ENCODE measurements at places on chromosomes 3 and 15.

DNA sequence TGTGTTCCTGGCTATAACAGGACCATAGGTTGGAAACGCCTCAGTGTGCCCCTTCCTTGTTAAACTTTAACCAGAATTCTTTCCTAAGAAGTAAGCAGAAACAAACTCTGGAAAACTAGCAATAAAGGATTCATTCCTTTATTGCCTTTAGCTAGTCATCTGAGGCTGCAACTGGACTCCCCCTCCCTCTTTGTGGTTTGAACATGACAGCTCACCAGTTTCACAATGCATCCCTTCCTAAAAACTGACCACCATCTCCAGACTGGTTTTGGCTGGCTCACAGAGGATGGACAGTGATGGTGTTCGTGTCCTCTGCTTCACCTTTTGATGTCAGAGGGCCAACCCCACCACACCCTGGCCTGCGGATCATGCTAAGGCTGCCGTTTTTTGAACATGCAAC is 27.9 kb upstream of the TGFBR2 start:
- DNase-seq, result no peak

DNA sequence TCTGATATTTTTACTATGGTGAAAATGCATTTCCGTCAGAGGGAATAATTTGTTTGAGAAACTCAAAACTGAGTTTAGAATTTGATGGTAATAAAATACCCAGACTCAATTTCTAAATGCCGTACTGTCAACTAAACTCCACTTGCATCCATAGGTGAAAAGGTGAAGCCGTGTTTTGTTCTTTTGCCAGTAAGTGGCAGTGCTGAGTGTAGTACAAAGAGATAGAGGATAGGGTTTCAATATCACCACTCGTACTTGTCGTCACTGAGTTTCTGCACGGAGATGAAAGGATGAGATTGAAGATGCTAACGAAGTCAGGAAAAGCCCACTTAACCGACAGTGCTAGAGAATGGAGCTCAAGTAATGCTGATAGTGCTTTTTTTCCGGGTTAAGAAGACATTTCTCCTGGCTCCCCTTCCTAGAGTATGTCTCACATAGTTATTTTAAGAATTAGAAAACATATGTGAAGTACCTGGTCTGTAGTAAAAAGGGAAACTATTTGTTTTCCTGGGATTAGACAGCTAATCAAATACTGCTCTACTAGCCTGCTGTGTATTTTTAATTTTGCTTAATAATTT is 345.1 kb downstream of the IL5RA start:
- no peak for DNase-seq

GRCh38 chr3:3802046-3802445 is 2.8 kb downstream of the LRRN1 start:
- no peak for DNase-seq

DNA sequence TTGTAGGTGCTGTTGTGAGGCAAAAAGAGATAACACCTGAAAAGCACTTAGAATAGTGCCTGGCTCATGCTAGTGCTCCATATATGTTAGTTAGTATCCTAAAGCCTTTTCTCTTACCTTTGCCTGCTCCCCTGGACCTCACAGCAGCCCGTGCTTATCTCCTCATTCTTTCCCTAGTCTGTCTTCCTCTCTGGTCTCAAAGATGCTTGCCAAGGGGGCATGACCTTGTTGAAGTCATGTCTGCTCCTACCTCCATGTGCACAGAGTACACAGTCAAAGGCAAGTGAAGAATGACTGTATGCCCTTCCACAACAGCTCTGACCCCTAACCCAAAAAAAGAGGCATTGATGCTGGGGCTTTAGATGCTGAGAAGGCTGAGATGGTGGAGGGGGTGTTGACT is 722 bp upstream of the CYP8B1 start:
- DNase-seq, result no peak

DNA sequence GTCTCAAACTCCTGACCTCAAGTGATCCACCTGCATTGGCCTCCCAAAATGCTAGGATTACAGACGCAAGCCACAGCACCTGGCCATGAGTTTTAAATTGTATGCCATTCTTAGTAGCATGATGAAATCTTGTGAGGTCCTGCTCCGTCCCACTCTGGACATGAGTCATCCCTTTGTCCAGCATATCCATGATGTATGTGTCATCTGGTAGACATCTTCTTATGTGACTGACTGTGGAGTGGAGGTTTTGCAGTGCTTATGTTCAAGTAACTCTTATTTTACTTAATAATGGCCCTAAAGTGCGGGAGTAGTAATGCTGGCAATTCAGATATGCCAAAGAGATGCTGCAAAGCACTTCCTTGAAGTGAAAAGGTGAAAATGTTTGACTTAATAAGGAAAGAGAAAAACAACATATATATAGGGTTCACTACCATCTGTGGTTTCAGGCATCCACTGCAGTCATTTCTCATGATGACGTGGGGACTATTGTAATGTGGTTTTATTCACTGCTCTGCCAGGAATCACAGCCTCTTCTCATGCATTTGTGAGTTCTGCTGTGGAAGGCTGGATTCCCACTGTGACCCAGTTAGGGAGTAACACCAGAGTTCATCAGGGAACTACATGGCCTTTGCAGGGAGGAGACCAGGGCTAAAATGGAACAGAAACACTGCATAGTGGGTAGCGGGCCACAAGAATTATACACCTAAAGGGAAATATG is 204.6 kb upstream of the STRIT1 start:
- no peak for DNase-seq

- no peak for DNase-seq
These were observed 105.3 kb upstream of the UBE3A start for GRCh38 chr15:25544076-25544475.

DNA sequence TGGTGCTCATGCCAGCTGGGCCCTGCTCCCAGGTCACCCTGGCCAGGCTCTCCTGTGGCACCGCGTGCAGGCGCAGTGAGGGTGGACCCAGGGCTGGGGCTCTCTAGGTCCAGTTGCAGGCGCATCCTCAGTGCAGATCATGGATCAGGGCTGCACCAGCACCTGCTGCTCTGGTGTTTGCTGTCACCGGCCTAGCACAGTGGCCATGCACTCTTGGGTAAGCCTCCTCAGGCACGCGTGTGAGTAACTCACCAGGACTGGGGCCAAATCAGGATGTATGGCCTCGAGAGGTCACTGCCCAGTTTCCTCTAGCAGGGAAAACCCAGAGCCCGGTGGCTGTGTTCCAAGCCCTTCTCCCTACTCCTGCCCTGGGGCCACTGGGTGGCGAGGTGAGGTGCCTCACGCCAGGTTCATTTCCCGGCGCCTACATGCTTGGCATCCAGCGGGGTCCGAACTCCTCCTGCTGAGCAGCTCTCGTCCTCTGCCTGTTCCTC is 45.5 kb upstream of the SLC41A3 start:
- no peak for DNase-seq

GRCh38 chr15:52261498-52262242 is 33.9 kb downstream of the MYO5C start:
- DNase-seq, result no peak

DNA sequence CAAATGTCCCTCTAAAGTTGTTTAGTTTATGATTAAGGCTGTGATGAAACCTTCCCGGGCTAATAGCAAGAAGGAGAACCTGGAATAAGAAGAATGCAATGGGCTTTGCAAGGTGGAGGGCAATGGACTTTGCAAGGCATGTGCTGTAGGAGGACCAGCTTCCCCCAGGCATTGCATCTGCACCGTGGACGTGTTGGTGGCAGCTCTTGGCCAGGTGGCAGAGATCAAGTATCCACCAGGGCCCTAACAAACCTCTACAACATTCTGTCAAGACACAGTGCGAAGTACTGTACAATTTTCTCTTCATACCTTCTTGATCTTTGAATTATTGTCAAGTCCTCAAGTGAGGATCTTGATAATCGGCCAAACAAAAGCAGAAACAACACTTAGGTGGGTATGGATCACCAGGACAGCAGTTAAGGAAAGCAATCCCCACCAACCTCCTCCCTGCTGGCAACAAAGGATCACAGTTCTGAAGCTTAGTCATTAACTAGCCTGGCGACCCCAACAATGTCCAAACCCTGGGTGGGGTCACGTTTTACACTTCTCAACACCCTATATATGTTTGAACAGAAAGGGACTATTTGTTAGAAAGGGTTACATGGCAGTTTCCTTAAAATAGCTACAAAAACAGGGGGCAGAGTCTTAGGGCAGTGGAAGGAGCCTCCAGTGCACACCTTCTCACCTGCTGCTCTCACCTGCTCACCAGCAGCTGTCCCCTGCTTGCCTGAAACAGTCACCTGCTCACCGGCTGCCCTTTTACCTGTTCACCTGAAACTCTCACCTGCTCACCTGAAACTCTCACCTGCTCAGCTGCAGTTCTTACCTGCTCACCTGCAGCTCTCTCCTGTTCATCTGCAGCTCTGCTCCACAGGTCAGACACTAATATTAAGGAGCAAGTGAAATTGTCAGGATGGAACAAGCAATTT is 137.9 kb upstream of the LIPC start:
- no peak for DNase-seq
